ENCODE measurements at places on chromosomes 5 and 9.

- DNase-seq = no peak
These were observed 2031.8 kb upstream of the CDH6 start for GRCh38 chr5:29161399-29162291.

GRCh38 chr5:179302499-179303185 is 42.6 kb downstream of the ADAMTS2 start:
- no peak for DNase-seq

DNA sequence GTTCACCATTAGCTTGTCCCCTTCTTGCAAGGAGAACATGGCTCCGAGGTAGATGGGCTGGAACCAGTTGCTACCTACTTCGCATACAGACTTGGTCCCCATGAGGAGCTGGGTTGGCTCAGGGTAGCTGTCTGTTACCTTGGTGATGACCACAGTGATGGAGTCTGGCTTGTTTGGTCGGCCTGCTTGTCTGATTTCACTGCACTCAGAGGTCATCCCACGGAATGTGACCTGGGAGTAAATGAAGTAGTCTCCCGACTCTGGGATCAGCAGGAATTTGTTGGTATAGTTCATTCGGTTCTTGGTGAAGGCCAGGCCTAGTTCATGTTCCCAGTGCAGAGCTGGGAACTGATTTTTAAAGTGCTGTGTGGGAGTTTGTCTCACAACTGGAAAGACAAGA is 15.3 kb downstream of the TNFSF15 start:
- DNase-seq = no peak

DNA sequence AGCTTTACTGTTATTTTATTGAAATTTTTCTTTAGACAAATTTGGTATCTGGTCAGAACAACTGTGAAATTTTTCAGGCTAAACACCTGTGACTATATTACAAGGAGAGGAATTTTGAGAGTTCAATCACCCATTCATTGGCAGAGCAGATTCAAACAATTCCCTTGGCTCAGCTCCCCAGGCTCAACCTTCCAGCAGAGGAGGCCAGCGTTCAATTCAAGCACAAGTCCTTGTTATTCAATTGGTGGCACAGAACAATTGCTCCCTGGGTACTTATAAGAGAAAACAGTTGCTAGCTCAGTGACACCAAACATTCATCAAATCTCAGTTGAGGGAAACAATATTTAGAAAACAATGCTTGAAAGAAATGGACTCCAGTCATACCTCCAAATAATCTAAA is 83.3 kb downstream of the SUSD1 start:
- no peak for DNase-seq

DNA sequence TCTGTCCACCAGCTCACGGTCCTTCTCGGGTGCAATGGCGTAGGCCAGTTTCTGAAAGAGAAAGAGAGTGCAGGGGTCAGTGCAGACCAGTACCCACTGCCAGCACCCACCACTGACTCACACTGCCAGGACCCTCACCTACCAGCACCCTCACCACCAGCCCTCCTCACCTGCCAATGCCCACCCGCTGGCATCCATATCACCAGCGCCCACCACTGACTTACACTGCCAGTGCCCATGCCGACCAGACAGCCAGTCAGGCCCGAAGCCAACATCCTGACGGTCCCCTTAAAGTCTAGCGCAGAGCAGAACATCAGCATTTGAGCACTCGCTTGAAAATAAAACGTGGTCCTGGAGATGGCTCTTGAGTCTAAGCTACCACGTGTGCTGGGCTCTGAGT is 44.3 kb downstream of the SLC6A3 start:
- DNase-seq = no peak

- no peak for DNase-seq
These were observed 39.7 kb upstream of the TJP2 start for GRCh38 chr9:69134412-69134811.

- DNase-seq = no peak
These were observed 12.1 kb downstream of the FTMT start for GRCh38 chr5:121863753-121864285.
